K562 (cell line): ENCODE measurements at places on chromosomes 2 and 18.

- peak; percentile 77 for DNase-seq
These were observed 12.6 kb downstream of the NR4A2 start for GRCh38 chr2:156319811-156320485.

DNA sequence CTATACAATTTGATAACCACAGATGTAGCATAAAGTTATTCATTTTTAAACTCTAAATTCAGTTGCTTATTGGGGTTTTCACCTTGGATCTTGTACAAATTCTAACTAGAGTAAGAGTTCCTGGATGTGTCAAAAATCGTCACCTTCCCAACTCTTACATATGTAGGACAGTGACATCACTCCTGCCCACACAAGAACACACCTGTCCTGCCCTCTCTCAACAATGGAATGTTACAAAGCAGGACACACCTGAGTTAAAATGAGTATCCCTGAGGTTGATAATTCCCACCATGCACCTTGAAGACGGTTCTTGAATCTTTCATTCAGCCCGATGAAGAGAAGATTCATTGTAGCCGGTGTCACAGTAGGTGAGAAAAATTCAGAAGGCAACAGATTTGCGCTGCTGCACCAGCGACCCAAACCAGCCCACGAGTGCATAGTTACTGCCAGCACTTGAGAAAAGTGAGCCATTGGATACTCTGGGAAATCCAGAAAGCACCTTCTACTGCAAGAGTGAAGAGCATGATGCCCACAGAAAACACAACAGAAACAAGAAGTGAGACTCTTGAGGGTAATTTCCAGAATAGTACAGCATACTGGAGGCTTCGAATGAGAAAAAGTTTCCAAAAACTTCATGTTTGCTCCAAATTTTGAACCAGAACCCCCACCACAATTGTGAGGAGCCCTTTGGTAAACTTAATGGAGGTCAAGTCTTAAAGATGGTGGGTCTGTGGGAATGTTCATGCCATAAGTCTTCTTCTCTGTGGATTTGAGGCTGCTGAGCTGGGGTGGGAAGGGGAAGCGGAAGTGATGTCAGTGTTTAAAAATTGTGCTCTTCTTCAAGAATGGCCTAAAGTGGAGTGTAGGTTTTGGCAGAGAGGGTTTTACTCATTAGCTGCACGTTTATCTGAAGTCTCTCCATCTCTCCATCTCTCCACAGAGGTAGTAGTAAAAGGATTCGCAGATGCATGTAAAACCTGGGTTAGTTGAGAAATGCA lies 34.7 kb upstream of the ADAM23 start:
- DNase-seq, result no peak

- DNase-seq, result no peak
These were observed 45.7 kb upstream of the STK17B start for GRCh38 chr2:196217116-196217515.

GRCh38 chr2:52414561-52415295 lies 1352.9 kb upstream of the CHAC2 start:
- no peak for DNase-seq

DNA sequence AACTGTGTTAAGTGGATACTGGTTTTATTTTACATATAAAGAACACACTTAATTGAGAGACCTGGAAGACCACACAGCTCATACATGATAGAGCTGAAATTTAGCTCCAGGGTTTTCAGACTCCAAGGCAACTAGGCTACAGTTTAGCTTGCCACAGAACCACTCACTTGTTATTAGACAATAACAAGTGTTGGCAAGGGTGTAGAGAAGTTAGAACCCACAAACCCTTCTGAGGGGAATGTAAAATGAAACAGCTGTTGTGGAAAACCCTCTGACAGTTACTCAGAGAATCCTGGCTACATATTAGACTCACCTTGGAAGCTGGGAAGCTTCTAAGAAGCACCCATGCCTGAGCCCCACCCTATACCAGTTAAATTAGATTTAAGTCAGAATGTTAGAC lies 75.3 kb downstream of the MAP3K20 start:
- DNase-seq, result no peak

- no peak for DNase-seq
These were observed 410.1 kb upstream of the TCF4 start for GRCh38 chr18:55998071-55998522.

- no peak for DNase-seq
These were observed 514.8 kb upstream of the HNMT start for GRCh38 chr2:137449454-137449853.

GRCh38 chr2:158761621-158762020 lies 33.5 kb upstream of the DAPL1 start:
- DNase-seq, result no peak

DNA sequence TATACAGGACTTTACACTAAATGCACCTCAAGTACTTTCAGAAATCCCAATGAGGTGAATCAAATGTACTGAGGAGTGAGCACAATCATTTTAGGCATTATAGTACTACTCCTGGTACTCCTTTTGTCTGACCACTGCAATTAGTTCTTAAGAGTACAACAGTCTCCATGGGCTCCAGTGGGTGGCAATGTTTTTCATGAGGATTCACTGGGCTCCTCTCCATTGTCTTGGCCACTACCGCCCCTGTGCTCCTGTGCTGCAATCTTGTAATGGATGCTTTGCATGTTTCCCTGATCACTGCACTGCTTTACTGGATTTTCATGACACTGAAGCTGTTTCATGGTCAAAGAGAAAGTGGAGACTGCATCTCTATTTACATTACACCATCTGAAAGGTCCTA lies 268.5 kb upstream of the ZSWIM2 start:
- DNase-seq, result no peak

- no peak for DNase-seq
These were observed 23.1 kb downstream of the SERPINB11 start for GRCh38 chr18:63725682-63726480.

DNA sequence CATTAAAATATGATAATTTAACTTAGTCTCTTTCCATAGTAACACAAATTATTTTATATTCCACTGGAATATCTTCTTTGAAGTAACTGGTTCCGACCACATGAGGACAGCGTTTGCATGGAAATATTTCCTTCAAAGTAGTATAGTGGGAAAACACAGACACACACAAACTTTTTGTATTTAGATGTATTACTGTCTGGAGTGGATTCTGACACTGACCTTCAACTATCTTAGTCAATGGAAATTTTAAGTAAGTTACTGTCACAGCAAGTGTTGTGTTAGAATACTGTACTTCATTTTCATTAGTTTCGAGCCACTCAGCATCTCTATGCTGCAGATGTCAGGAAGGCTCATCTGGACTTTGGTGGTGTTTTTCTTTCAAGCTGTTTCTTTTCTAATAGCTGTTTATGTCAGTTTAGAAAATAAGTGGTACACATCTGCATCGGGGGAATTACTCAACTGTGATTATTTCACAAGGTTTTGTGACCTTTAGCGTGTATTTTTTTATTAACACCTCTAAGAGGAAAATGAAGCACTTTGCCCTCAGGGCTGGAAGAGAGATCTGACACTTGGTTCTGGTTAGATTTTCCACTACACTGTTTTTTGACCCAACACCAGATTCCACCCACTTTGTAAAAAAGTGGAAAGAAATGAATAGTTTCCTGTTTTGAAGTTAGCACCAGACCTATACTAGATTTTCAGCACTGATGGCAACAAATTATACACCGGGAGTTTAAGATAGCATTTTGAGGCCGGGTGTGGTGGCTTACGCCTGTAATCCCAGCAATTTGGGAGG lies 18.9 kb upstream of the THOC1 start:
- DNase-seq, result no peak

GRCh38 chr2:188979187-188980114 lies 5.3 kb downstream of the COL3A1 start:
- DNase-seq, result no peak

- DNase-seq, result no peak
These were observed 289.8 kb downstream of the RAD51AP2 start for GRCh38 chr2:17228461-17228860.

- DNase-seq, result no peak
These were observed 11.2 kb upstream of the STAT1 start for GRCh38 chr2:191025135-191025534.

- DNase-seq, result no peak
These were observed 68.3 kb downstream of the TNS1 start for GRCh38 chr2:217934321-217935131.

DNA sequence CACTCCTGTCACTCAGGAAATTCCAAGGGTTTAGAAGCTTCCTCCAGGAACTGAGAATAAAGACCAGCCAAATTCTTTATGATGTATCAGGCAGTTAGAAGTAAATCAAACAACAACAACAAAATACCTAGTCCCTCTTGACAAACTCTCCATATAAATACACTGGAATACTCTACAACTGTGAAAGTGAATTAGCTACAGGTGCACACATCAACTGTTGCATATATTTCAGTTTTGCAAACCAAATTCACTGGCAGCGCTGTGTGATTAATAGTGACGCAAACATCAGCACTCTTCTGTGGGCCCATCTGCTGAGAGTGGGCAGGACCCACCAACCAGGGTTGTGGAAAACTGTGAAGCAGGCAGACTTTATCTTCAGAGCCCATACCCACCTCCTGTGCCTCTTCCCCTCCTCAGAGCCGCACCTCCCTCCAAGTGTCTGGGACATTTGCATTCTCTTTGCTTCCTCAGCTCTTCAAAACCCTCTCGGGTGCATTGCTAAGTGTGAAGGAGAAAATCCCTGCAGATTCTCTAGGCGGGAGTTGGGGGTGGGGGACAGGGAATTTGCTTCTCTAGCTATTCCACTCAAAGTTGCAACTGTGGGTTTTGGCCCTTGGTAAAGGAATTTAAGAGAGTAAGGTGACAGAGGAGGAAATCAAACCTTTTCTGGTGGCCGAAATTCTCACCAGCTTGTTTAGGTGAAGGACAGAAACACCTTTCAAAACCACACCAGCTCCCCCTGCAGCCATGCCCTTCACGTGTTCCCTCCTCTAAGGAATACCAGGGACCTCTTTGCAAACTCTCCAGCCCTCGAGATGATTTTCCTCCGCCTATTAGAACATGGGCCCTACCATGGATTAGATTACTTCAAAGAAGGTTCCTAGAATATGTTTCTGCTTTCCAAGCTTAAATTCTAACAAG lies 119.3 kb downstream of the MRO start:
- no peak for DNase-seq

- DNase-seq, result no peak
These were observed 165.1 kb downstream of the ZNF521 start for GRCh38 chr18:25186871-25187270.

DNA sequence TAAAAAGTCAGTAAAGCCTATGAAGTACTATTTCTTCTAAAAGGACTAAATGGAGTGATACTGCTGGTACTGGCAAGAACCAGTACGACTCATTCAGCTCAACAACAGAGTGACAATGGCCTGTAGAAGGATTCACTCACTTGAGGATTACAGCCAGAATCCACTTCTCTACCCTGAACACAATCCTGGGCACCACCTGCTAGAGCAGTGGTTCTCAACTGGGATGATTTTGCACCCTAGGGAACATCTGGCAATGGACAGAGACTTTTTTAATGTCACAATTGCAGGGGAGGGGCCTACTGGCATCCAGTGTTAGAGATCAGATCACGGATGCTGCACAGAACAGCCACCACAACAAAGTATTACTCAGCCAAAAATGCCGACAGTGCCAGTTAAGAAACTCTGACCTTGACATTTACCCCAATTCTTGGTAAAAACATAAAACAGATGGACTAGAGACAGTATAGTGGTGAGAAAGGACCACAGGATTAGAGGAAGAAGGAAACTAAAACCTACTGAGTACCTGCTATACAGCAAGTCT lies 5.0 kb downstream of the SPIRE1 start:
- peak; percentile 37 for DNase-seq

- no peak for DNase-seq
These were observed 1.7 kb upstream of the MAPK4 start for GRCh38 chr18:50558157-50558556.

DNA sequence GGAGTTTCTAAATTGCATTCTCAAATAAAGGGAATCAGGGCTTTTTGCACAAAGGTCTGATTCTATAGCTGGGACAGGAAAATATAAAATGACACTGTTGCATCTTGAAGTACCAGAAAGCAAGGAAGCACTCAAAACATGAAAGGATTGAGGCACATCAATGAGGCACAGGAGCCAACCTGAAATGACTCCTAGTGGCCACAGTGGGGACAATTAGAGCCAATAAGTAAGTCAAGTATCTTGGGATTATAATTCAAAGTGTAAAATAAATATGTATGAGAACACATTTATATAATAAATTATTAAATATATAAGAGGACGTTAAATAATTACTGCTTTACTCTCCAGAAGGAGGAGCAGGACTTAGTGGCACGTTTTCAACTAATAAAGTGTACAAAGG lies 1259.5 kb upstream of the CDH2 start:
- DNase-seq, result no peak

- DNase-seq, result no peak
These were observed 117.7 kb downstream of the ZNF516 start for GRCh38 chr18:76377359-76377756.

- peak; percentile 21 for DNase-seq
These were observed 61.2 kb upstream of the MRPS9 start for GRCh38 chr2:104976603-104977120.

DNA sequence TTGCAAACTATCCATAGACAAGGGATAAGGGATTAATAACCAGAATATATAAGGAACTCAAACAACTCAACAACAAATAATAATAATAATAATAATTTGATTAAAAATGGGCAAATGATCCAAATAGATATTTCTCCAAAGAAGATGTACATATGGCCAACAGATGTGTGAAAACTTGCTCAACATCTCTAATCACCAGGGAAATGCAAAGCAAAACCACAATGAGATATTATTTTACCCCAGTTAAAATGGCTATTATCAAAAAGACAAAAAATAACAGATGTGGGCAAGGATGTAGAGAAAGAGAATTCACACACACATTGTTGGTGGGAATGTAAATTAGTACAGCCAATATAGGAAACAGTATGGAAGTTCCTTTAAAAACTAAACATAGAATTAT lies 26.9 kb downstream of the DNAH7 start:
- DNase-seq, result no peak

GRCh38 chr2:54895730-54896129 lies 154.5 kb downstream of the RTN4 start:
- no peak for DNase-seq

DNA sequence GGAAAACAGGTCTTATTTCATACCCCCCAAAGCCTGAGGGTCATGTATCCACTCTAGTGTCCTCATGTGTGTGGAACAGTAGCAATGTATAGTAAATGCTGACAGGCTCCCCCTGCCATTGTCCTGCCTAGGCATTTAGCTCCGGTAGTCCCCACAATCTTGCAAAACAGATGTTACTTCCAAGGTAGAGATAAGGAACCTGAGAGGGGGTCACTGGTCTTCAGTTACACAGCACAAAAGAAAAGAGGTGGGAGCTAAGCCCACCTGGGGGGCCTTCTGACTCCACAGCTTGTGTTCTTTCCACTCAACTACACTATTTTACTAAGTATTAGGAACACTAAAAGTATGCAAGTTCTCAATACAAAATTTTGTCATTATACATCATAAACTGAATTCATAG lies 17.4 kb upstream of the FECH start:
- DNase-seq, result peak; percentile 62

DNA sequence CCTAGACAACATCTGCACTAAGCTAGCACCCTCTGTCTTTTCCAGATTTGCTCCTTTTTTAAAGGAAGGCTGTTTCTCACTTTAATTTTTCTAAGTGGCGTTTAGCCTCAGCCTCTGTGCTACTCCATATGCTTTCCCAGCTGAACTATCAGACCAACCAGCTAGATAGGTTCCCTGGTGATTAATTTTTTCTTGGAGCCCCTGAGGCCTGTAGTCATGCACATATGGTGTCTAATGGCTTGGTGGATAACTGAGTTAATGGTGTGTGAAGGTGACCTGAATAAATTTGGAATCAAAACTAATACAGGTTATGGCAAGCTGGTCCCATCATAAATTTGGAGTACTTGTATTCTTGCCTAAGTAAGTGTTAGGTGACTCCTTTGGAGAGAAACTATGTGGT lies 135.5 kb downstream of the MGAT5 start:
- no peak for DNase-seq
